Stimulated activated CD8-positive, alpha-beta memory T cell treated with anti-CD3 and anti-CD28 coated beads, Interleukin-4, amount 100 ng/mL, for 1 hour (primary cell): ENCODE measurements at places on chromosomes 12 and 14.

DNA sequence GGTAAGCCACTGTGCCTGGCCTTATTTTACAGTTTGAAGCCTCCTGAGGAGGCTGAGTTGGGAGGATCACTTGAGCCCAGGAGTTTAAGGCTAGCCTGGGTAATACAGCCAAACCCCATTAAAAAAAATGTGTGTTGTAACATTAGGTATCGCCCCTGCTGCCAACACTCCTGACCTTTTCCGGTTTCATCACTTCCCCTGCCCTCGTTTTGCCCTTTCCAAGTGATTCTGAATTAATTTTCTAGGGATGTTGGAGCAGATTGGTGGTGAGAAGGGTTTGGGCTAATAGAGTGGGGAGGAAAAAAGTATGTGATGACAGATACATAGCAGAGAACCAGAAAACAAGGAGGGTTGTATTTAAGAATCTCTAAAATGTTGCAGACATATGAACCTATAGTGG is 25.6 kb upstream of the C12orf71 start:
- DNase-seq, result no peak

DNA sequence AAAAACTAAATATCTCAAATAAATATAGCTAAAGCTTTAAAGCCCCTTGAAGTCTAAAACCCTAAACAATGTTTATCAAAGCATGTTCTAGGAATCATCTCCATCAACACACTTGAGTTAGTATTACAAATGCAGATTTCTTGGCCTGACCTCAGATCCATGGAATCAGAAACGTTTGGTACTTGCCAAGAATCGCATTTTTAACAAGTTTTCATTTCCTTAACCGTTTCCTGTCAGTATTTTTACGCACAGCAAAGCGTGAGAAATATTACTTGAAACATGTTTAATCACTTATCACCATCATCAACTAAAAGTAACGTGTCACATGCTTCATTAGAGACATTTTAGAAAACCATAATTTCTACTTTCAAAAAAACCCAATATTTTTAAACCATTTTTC is 9.7 kb downstream of the SLCO1C1 start:
- DNase-seq, result no peak

GRCh38 chr14:72543341-72543740 is 350.6 kb downstream of the DPF3 start:
- no peak for DNase-seq

GRCh38 chr14:77364146-77364545 is 12.7 kb downstream of the TMED8 start:
- DNase-seq, result no peak

- peak; percentile 3 for DNase-seq
Observed at GRCh38 chr14:102140027-102140749, 491 bp downstream of the WDR20 start.

DNA sequence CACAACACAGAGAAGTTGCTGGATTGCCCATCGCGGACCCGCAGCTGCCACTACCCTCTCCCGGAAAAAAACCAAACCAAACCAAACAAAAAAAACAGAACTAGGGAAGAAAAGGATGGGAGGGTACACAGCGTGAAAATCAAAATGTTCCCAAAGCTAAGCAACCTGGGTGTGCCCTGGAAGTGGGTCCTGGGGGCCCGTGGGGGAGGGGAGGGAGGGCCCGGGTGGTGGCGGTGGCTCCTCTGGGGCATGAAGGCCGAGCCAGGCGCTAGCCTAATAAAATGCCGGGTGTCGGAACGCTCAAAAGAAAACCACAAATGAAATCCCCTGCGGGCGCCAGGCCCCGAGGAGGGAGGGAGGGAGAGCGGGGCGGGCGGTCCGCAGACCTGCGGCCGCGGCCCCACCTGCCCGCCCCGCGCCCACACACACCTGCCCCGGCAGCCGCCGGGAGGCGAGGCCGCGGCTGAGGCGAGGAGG is 787 bp downstream of the HECTD4 start:
- no peak for DNase-seq

DNA sequence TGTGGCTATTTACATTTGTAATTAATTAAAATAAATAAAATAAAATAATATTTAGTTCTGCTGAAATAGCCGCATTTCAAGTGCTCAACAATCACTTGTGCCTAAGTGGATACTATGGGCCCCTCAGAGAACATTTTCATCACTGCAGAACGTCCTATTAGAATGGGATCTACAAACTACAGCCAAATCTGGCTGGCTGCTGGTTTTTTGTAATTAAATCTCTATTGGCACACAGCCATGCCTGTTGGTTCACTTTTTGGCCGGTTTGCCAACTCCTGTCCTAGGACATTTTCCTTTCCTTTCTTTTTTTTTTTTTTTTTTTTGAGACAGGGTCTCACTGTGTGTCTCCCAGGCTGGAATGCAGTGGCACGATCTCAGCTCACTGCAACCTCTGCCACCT is 9.8 kb downstream of the CCDC63 start:
- DNase-seq, result no peak

DNA sequence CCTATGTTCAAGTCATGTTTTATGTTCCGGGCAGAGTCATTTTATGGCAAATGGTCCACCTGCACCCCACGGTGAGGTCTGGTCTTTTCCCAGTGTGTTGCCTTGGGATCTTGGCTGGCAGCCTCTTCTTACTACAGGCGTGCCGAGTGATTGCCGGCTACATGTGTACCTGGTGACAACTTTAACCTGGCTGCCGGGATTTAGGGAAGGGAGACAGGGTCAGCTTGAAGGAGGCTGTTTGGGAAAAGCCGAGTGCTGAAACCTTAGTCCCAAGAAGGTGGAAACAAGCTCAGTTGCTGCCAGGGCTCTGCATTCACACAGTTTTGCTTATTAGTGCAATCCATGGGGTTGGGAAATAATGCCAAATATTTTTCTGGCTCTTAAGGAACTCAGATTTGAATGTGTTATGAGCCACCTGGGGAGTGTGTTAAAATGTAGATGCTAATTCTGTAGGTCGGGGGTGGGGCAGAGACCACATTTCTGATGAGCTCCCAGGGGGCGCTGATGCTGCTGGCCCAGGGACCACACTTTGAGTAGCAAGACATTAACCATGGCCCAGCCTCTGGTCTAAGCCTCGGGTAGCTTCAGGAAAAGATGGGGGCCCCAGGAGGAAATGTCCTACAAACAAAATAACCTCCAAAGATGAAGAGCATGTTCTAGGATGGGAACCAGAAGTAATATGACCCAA is 179.6 kb downstream of the TBX5 start:
- DNase-seq, result no peak

DNA sequence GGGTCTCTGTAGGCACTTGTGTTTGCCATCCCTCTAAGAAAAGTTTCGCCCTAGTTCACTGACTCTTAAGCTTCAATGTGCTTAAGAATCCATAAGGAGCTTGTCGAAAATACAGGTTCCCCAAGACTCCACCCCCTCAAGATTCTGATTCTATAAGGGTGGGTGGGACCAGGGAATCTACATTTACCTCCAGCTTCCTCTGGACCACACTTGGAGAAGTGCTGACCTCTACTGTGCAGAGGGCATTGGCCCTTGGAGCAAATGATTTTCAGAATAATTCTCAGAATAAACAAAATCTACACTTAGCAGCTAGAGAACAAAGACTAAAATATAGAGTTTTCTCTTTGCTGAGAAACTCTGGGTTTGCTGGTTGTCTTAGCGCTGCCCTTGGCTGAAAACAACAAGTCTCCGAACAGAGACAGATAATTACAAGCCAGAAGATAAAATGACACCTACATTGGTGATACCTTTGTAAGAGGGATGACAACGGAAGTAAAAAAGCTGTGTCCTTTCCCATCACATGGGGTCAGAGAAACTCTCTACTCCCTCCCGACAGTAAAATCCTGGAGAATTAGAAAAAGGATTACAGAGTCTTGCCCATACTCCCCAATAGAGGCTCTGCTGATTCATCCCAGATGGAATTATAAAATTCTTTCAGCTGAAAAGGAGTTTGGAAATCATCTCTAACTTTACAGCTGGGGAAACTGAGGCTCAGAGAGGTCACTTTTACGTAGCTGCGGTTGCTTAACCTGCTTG is 4.8 kb downstream of the TGFB3 start:
- no peak for DNase-seq

DNA sequence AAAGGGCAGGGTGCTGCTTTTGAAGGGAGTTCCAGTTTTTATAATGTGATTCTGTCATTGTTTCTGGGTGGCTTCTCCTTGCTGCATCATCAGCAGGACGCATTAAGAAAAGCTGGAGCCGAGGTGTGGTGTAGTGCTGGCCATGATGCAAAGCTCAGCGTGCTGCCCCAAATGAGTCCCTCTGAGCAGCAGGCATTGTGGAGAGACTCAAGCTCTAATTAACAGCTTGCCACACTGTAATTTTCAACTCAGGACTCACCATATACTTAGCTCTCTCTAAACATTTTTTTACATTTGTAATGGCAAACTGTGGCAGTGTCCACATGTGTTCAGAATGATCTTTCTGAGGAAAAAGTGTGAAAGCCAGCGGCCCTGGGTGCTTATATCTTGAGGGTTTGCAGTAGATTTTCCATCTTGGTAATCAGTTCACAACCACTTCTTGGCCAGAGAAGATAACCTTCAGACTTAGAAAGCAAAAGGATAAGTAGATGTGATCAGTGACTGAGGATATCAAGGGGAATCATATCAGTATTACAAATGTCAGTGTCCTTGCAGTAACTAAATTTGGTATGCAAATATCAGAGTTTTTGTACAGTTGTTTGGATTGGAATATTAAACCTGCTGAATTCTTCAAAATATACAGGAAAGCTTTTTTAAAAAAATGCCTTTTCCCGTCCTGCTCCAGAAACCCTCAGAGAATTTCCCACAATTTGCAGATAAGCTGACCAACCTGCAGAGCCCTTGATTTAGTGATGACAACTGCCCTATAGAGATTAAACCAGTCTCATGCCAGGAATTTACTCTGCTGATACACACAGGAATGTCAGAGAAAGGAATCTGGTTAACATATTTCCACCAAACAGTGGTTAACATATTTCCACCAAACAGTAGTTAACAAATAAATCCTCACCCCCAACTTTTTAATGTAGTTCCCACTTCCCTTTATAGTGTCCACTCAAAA is 63.6 kb downstream of the DAAM1 start:
- no peak for DNase-seq

DNA sequence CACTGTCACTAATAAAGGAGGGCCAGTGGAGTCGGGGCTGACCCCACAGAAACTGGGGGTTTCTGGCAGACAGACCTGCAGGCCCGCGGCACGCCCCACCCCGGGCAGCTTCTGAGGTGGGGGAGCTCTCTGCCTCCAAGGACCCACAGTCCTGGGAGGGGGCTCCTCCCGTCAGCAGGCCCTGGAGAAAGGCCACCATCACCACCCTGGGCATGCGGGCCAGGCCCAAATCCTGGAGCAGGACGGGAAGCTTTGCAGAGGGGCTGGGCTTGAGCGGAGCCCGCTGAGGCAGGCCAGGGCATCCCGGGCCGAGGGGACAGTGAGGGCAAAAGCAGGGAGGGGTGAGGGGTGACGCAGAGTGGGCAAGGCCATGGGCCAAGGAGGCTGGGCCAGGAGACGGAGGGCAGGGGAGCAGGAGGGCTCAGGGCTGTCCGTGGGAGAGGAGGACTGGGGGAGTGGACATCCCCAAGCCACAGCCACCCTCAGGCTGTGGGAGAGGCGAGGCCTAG is 11.1 kb upstream of the GPR132 start:
- DNase-seq, result no peak

GRCh38 chr12:51905471-51906429 is 1.6 kb upstream of the ACVRL1 start:
- DNase-seq, result no peak

DNA sequence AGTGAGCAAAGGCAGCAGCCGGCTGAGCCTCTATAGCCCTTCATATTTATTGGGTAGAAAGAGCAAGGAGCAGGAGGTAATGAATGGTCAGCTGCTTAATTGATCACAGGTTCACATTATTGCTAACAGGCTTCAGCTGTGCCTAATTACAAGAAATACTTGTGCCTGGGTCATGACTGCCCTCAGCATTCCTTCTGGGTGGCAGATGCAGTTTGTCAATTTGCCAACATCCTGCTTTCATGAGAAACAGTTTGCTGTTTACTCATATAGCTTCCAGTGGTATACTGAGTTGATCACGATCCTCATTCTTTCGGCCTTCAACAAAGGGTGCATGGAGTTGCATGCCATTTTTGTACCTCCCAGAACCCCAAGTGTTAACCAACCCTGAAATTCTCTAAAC is 81.0 kb upstream of the PLEKHG7 start:
- no peak for DNase-seq

GRCh38 chr14:106879241-106879640 is 1352.9 kb downstream of the TMEM121 start:
- no peak for DNase-seq

DNA sequence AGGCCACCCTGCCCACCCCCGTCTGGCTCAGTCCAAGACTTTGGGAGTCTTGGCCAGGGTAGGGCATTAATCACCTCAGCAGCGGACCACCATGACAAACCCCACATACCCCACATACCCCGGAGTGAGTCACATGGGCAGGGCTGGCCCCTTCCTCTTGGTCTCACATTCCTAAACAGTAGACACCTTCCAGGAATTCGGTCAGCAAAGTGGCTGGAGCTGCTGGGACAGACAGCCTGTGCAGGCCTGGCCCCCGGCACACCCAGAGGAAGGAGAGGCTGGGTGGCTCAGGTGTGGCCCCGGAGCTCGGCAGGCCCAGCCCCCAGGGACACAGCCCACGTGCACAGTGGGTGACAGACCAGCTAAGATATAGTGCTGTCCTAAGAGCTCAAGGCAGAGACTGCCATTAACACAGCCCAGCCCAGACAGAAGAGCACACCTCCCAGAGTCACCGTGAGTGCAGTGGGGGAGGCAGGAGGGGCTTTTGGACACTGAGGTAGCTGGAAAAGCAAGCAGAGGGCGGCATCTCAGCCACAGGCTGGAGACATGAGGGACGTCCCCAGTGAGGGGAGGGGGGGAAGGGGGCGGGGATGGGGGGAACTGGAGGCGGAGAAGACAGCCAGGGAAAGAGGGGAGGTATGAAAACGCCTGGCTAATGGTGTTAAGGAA is 24.0 kb downstream of the CCDC85C start:
- no peak for DNase-seq

DNA sequence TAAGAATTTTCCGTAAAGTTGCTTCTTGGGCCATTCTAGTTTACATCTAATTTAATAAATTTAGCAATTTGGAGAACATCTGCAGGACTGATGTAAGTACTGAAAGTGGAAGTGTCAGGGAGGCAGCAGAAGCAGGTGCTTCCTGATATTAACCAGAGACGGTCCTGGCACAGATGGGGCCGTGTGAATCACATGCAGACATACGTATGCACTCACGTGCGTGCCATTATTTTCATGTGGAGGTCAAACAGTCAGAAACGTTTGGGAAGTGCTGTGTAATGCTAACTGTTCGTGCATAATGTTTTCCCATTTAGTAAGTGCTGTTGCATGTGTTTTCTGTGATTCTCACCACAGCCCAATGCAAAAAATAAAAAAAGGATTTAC is 87.8 kb upstream of the DYNC1H1 start:
- peak; percentile 21 for DNase-seq

- DNase-seq, result no peak
Observed at GRCh38 chr12:53578783-53579182, 47.4 kb downstream of the ATF7 start.

DNA sequence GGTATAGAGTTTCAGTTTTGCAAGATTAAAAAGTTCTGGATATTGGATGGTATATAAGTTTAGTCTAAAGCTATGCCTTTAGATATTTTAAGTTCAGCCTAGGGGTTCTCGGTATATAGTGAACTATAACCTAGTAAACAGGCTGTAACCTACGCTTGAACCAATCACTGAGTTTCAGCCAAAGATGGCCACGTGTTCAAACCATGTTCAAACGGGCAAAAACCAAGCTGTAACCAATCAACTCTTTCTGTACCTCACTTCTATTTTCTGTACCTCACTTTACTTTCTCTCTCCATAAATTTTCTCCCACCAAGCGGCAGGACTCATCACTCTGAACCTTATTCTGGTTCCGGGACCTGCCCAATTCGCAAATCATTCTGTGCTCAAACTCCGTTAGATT is 1.4 kb downstream of the TMBIM4 start:
- DNase-seq, result no peak
